ENCODE measurements at places on chromosomes 1 and 21.

DNA sequence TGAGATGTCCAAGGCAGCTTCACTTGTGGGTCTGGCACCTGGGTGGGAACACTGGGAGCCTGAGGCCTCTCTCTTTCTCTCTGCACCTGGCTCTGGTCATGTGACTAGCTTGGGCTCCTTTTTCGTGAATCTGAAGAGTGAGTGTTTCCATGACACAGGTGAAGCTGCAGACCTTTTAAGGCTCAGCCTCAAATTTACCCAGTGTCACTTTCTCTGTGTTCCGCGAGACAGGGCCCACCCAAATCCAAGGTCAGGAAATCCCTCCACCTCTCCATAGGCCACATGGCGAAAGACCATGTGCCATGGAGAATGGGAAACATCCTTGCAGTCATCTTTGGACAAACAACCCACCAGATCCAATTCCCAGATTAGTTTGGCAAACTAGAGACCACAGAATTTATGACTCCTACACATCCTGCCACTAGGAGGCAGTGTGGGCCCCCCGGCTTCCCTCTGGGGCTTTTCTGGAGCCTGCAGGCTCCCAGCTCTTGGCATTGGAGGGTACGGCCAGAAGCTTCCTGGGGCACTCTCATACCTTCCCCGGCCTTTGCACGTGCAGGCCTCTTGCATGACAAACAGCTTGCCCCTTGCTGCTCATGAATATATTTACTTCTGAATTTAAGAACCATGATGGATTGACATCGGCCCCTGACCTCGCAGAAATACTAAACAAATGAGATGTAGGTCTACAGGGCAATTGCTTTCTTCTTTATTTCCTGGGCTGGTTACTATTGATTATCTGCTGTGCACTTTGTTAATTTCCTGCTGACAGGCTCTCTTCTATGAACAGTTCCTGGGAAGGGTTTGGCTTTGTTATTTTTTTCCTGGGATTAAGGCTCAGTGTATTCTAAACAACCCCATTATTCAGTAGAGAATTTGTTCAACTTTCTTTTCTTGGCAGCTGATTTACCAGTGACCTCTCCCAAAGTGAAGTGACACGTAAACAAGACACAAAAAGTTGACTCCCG is 180.7 kb downstream of the KAZN start:
- no peak for DNase-seq

GRCh38 chr21:33362044-33362555 is 37.3 kb downstream of the IFNAR1 start:
- DNase-seq, result peak; percentile 90

GRCh38 chr21:34915364-34915841 is 133.7 kb downstream of the RUNX1 start:
- no peak for DNase-seq

- DNase-seq, result no peak
Measured at GRCh38 chr1:34776911-34777310, 4.1 kb upstream of the GJB3 start.

Data from NCI-H187 treated with DMSO at 0.1 percent for 48 hours (cell line).